ENCODE measurements at places on chromosomes 16 and 17. TPM values are rescaled to one million over a fixed set of nuclear protein-coding genes. Genes with fewer than 3 reads are reported as not detected.

The TP53TG3C gene
- under 0.01 TPM for total RNA-seq

The KCNH6 gene
- total RNA-seq = not detected

The MPO gene
- total RNA-seq = not detected

The GRAP gene
- 0.20 TPM for total RNA-seq

The KRT13 gene
- not detected for total RNA-seq

The PCGF2 gene
- 4.4 TPM for total RNA-seq

Measured in subcutaneous preadipocyte (primary cell).